GDM1 (cell line): ENCODE measurements at places on chromosomes 13 and 19.

DNA sequence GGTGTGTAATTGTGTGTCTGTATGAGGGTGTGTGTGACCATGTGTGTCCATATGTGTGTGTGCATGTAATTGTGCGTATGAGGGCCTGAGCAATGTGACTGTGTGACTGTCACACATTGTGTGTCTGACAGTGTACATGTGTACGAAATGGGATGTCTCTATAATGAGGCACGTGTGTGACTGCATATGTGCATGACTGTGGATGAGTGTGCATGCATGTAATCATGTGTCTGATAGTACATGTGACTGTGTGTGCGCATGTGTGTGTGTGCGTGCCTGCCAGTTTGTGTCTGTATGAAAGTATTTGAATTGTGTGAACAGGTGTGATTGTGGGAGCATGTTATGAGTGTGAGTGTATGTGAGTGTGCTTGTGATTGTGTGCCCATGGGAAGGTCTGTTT lies 2.2 kb upstream of the ACSBG2 start:
- DNase-seq, result no peak

- no peak for DNase-seq
These were observed 17.9 kb downstream of the DOT1L start for GRCh38 chr19:2181633-2181997.

DNA sequence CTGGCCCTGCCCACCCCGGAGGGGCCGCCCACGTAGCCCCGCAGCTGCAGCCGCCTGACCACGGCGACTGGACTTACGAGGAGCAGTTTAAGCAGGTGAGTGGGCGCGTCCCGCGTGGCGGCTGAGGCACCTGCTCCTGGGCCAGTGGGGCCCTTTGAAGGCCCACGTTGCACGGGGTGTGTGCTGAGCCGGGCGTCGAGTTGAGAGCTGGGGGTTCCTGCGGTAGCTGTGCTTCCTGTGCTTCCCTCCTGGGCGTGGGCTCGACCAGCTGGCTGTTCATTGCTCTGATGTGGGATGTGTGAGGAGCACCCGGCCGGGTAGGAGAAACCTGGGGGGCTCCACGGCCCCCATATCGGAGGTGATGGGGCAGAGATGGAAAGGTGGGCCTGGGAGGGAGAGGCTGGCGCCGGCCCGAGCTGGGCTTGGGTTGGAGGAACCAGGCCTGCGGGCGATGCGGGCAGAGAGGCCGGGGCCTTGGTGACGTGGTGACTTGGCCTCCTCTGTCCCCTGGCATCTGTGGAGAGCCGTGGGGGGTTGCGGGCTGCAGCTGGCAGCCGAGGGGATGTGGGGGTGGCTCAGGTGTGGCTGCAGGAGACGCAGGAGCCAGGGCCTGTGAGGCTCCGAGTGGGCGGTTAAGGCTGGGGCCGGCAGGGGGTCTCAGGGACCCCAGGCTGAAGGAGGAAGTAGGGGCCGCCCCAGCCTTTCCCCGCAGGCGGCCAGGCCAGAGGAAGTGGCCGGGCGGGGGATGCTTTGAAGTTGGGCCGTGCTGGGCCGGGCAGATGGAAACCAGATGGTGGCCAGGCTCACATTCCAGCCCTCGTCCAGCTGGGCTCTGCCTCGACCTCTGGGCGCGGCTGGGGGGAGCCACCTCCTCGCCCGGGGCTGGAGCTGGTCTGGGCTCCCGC lies 7.1 kb downstream of the ARID3A start:
- DNase-seq, result no peak

DNA sequence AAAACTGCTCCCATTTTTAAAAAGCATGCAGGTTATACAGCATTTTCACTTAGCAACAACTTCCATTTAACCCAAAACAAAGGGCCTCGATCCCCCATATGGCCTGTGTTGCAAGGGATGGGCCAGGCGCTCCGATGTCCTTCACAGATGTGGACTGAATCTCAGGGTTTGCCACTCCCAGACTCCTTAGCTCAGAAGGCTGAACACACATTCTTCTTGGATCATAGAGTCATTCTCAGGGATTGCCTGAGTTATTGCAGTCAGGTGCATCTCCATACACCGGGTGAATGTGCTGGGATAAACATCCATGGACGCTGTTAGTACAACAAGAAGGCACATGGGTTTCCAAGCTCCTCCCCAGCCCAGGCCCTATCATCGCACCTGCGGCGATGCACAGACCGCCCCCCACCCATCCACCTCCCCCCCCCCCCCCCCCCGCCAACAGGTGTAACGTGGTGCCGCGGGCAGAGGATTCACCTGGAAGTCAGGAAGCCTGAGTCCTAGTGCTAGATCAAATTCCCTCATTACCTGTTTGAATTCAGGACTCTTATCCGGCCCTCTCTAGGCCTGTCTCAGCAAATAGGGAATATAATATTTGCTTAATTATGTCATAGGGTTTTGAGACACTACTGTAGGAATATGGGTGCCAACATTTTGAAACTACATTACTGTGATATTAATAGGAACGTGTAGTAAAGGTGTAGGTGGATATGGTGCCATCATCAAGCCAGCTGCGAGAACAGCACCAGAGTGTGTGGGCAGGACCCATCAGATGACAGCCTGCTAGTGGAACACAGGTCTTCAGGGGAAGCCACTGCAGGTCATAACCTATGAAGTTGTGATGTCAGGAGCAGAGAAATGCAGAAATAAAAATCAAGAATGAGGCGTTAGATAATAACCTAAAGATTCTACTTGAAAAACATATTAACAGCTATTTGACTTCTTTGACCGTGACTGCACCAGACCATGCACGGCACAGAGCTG lies 110.9 kb downstream of the SACS start:
- no peak for DNase-seq

DNA sequence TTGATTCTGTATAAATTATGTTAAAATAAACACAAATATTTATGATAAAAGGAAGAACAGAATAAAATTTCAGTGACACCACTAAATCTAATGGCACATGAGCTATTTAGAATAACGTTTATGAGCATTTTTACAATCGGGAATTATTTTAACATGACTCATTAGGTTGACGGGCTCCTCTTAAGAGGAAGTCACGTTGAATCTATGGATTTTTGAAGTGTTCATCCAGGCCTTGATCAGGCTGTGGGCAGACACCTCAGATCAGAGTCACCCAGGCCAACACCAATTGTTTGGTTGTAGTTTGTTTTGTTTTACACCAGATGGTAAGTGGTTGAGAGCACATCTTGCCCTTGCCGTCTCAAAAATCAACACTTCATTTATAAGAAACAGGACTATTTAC lies 257.8 kb downstream of the FOXO1 start:
- no peak for DNase-seq

- no peak for DNase-seq
These were observed 20.4 kb downstream of the RBM26 start for GRCh38 chr13:79385694-79386093.

DNA sequence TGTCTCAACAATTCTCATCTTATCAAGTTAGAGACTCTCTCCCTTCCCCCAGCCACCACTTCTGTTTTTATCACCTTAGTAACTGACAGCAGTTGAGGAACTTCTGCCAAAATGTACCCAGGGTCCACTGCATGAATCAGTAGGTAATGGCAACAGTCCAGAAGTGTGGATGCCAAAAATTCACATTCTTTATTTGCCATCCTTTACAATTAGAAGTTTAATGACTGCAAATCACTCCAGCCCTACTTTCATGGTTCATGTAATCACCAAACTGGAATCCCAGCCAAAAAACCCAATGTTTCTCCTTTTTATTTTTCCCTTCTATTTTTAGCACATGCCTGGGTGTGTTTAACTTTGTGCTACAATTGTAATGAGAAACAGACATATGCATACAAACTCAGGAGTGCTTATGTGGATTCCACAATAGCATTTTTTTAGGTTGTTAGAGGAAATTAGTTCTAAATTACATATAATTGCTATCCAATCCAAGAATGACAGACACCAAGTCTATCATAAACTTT lies 243.5 kb downstream of the RGCC start:
- peak; percentile 36 for DNase-seq

DNA sequence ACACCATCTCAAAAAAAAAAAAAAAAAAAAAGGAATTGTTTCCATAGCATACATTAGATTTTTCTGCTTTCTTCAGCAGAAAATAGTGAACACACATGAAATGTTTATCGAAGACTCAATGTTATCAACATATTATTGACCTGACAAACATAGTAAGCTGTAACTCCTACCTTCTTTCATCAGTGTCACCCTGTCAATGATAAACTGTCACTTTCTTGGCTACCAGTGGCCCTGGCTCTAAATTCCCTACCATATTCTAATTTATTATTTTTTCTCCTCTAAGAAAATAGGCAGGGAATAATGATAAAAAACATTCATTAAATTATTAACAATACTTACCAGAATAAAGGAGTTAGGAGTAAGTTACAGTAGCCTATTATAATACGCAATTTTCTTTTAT lies 127.3 kb upstream of the KLHL1 start:
- DNase-seq, result no peak

GRCh38 chr19:13823901-13824300 lies 28.7 kb downstream of the ZSWIM4 start:
- no peak for DNase-seq

DNA sequence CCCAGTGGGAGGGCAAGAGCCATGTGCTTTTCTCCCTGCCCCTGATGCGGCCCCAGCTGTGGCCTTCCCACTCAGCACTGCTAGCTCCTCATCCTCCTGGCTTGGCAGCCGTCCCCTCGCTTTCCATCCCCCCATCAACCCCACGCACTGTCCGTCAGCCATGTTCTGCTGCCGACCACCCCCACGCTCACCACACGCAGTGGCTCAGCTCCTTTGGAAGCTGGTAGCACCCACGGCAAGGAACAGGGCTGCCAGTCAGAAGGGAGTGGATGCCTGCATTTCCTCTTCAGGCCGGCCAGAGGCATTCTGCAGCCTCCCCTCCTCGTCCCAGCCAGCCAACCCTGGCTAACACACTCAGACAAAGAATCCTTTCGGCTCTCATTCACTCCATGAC lies 6.3 kb downstream of the CALM3 start:
- DNase-seq, result no peak

DNA sequence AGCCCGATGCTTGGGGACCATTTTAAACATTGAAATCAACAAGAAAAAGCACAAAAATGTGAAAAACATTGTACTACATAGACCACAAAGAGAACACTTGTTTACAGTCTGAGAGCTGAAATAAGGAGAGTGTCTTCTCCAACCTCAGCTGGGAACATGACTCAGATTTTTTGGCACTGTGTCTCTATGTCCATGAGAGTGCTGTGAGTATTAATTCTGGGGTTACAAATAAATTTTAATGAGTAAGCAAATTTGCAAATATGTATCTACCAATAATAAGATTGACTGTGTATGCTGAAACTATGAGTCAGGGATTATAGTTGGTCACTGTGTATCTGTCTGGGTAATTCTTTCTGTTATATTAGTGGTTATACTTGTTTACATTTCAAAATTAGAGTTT lies 174.0 kb downstream of the DCT start:
- DNase-seq, result no peak

DNA sequence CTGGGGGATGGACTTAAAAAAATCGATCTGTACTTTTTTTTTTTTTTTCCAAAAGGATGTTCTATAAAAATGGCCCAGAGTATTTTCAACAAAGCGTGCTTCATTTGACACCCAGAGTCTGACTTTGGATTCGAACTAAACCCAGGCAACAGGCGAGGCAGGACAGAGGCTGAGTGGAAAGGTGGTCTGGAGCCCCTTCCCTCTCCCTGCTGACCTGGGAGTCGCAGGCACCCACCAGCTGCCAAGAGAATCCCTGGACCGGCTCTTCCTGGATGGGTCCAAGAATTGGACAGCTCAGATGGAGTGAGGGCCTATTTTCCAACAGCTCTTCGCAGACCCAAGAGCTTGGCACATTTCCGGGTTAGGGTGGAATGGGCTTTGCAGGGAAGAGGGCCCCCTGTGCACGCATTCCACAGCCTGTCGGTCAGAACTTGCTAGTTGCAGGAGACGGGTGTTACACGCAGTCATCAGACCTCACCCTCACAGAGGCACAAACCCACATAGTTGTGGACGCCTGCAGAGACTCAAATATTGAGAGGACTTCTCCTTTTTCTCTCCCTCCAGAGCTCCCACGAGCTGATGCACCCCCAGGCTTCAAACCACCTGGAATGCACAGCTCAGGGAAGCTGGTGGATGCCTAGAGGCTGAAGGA lies 15.2 kb downstream of the KCTD15 start:
- DNase-seq, result no peak

DNA sequence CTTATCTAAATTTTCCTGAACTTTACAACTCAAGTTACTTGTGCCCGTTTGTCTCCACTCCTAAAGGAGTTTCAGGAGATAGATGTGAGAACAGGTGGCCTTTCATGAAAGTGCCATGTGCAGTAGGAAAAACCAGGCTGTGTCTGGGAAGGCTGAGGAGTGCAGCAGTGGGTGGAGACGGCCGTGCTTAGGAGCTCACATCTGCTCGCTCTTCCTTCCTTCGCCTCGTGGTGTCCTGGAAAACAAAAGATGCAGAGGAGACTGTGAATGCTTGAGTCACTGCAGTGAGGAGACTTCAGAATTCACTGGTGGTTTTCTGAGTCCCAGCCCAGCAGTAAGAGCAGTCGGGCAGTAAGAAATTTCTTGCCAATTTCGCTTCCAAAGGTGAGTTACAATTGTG lies 138.4 kb upstream of the RNF113B start:
- no peak for DNase-seq

GRCh38 chr19:4536798-4537197 lies 1.8 kb upstream of the PLIN5 start:
- no peak for DNase-seq

GRCh38 chr13:77026255-77026860 lies 601 bp downstream of the FBXL3 start:
- DNase-seq, result peak; percentile 53

DNA sequence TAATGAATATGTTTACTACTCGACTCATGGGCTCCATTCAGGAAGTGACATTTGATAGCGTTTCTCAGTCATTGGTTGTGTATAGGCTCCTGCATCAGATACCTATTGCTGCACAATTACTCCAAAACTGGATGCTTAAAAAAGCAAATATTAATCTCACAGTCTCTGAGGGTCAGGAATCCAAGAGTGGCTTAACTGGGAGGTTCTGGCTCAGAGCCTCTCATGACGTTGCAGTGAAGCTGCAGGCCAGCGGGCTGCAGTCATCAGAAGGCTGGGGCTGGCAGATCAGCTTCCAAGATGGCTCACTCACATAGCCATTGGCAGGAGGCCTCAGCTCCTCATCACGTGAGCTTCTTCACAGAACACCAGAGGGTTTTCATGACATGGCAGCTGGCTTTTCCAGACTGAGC lies 525.1 kb upstream of the NBEA start:
- no peak for DNase-seq

GRCh38 chr13:49701491-49701890 lies 10.2 kb upstream of the EBPL start:
- DNase-seq, result no peak

DNA sequence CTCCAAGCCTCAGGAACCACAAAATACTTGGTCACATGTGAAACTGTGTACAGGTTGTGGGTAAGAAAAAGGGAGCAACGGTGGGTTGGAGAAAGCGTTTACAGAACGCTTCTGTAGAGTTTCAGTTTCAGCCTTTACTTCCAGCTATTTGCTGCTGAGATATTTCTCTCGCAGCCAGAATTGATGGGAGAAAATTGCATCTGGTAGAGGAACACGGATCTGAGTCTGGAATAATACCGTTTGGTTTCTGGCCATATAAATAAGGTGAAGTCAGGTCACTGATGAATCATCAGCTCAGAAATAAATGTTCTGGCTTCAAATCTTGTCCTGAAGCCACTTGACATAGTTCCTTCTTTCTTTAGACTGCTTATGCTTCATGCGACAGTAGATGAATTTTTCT lies 20.3 kb upstream of the RFC3 start:
- DNase-seq, result no peak
